ENCODE measurements at places on chromosomes 7 and 10. TPM values are rescaled to one million over a fixed set of nuclear protein-coding genes. Genes with fewer than 3 reads are reported as not detected.
A peak's percentile ranks its signal among the peaks of the same experiment; 100 is the strongest.

DNA sequence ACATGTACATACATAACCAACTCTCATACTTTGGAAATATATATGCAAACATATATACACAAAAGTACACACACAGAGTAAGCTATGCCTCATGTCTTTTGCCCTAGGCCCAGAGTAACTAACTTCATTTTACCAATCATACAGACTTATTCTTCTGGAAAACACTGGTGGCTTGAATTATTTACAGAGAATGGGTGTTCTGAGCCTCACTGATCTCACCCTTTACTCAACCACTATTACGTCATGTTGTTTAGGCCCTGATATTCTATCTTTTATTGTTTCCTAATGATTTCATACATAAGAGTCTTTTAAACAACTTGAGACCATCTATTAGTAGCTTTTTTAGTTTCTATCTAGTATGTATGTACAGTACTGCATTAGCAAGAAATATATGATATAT is 43.0 kb downstream of the ANK3 start:
- H3K4me3 ChIP-seq = no peak overlapping the region
- H3K4me1 ChIP-seq = no peaks in the 10 kb centered on the region
- H3K36me3 ChIP-seq = no peaks in the 10 kb centered on the region
- no peak overlapping the region for H3K27ac ChIP-seq
- no peaks in the 10 kb centered on the region for H3K27me3 ChIP-seq
- DNase-seq = no peak

Gene COL13A1
- 45.9 TPM for polyA plus RNA-seq

Gene CTNNA3
- polyA plus RNA-seq = 7.8 TPM

DNA sequence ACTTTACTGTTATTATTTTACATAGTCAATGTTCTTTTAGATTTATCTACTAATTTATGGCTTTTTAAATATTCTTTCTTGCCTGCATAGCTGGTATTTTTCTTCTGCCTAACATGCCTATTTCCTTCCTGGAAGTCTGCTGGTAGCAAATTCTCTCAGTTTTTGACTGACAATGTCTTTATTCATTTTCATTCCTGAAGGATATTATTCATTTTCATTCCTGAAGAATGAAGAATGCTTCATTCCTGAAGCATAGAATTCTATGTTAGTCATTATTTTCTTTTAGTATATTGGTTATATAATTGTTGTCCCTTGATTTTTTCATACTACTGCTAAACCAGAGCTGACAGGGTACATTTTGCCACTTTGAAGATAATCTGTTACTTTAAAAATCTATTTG is 41.8 kb downstream of the TMEM168 start:
- no peaks in the 10 kb centered on the region for H3K27me3 ChIP-seq
- no peak overlapping the region for H3K27ac ChIP-seq
- H3K36me3 ChIP-seq = no peaks in the 10 kb centered on the region
- no peak for DNase-seq
- no peaks in the 10 kb centered on the region for H3K4me1 ChIP-seq

- H3K27ac ChIP-seq = peak overlapping the region; percentile 91
- DNase-seq = no peak
- peak overlapping the region; percentile 86 for H3K4me3 ChIP-seq
These were observed 1.1 kb downstream of the RRP12 start for GRCh38 chr10:97399843-97400545.

DNA sequence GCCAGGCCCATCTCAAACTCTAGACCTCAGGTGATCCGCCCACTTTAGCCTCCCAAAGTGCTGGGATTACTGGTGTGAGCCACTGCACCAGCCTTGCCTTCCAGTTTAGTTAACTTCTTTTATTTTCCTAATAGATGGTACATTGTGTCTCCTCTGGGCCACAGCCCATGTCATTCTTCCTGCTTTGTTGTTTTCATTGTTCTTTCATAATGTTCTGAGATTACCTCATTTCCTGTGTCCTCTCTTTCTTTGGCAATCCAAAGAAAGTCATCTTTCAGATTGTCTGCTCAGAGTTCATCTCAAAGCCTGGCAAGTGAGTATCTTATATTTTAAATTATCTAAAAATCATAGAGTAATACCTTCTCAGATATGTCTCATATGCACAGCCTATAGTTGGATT is at the start of gene OLAH:
TSS of gene OLAH (plus strand) at position 270 of the 400 bp plus-strand sequence. CDS start 3,346 bp downstream, outside the sequence.
- peak within 1 kb of the TSS; percentile 0 for H3K4me3 ChIP-seq
- H3K27me3 ChIP-seq = no peaks in the 10 kb centered on the region
- H3K27ac ChIP-seq = peak within 1 kb of the TSS; percentile 35
- no peaks in the 10 kb centered on the region for H3K4me1 ChIP-seq
- no peaks in the 10 kb centered on the region for H3K36me3 ChIP-seq

- no peaks in the 10 kb centered on the region for H3K36me3 ChIP-seq
- no peak for DNase-seq
- H3K4me3 ChIP-seq = no peak overlapping the region
- H3K27ac ChIP-seq = no peak overlapping the region
- H3K4me1 ChIP-seq = no peaks in the 10 kb centered on the region
These were observed 153.8 kb upstream of the TNS3 start for GRCh38 chr7:47735431-47736345.

Gene EIF5AL1
- 2.3 TPM for polyA plus RNA-seq

Gene HTR5A
- not detected for polyA plus RNA-seq

Gene LRRD1
- 0.64 TPM for polyA plus RNA-seq

DNA sequence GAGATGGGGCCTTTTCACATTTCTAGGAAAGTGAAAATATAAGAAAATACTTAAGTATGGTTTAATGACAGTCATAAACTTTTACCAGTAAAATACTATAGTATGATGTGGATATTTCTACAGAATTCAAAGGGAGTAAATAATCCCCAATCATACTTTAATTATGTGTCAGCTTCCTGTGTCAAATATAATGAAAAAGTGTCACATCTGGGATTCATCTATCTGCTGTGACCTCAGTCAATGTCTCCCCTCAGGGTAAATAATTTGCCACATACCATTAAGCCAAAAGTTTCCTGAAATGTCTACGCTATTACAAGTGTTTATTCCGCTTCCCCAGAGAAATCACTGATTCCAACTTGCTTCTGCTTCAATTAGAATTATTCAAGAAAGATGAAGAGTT is 110.5 kb downstream of the ITGA8 start:
- H3K36me3 ChIP-seq = no peaks in the 10 kb centered on the region
- no peak overlapping the region for H3K4me3 ChIP-seq
- H3K4me1 ChIP-seq = no peaks in the 10 kb centered on the region
- H3K27me3 ChIP-seq = no peaks in the 10 kb centered on the region
- no peak overlapping the region for H3K27ac ChIP-seq

GRCh38 chr7:48213226-48213625 is 42.0 kb downstream of the ABCA13 start:
- no peaks in the 10 kb centered on the region for H3K36me3 ChIP-seq
- no peak overlapping the region for H3K27ac ChIP-seq
- H3K27me3 ChIP-seq = no peaks in the 10 kb centered on the region
- H3K4me1 ChIP-seq = no peaks in the 10 kb centered on the region
- DNase-seq = no peak
- H3K4me3 ChIP-seq = no peak overlapping the region

Gene TRIL
- polyA plus RNA-seq = 49.5 TPM

Gene NPFFR1
- 0.24 TPM for polyA plus RNA-seq

Gene GPR26
- polyA plus RNA-seq = not detected

Gene ZMIZ1
- polyA plus RNA-seq = 73.1 TPM

Gene SPDYE6
- polyA plus RNA-seq = 10.0 TPM

- no peaks in the 10 kb centered on the region for H3K27me3 ChIP-seq
- H3K4me3 ChIP-seq = no peak overlapping the region
- H3K27ac ChIP-seq = no peak overlapping the region
- DNase-seq = no peak
- H3K36me3 ChIP-seq = no peaks in the 10 kb centered on the region
These were observed 232.0 kb downstream of the PAXIP1 start for GRCh38 chr7:154770962-154771361.

All from left lung (tissue), 14 donors.